Activated CD4-positive, alpha-beta T cell treated with anti-CD3 and anti-CD28 coated beads, Interleukin-2, amount 50 U/mL, for 16 hours (primary cell): ENCODE measurements at places on chromosomes 3 and 15.

DNA sequence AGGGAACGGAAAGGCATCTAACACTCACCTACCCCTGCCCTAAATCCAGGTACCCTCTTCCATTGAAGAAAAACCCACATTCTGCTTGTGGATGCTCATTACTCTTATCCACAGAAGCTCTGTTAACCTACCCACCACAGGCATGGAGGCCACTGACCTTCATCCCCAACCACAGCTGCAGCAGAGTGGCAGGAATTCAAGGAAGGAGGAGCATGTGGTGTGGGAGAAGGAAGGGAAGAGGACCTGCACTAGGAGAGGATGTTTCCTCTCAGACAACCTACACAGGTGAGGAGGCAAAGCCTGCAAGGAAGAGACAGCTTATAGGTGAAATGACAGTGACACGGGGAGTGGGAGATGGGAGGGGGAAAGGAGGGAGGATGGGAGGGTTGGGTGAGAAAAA is 192.5 kb upstream of the TSC22D2 start:
- no peak for DNase-seq

DNA sequence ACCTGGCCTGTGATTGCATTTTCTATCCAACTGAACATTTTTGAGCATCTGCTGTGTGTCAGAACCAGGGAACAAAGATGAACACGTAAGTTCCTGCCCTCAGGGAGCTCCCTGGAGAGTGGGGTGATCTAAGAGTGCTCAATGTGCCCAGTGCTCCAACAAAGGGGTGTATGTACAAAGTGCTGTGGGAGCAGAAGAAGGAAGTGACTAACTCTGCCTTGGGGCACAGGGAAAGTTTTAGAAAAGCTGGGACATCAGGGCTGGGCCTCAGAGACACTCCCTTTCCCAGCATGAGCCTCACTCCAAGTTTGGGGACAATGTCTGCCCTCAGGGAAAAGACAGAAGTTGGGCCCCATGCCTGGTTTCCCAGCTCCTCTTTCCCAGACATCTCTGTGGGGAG is 27.6 kb upstream of the BNC1 start:
- DNase-seq, result no peak

- DNase-seq, result no peak
These were observed 4.4 kb downstream of the ALPK3 start for GRCh38 chr15:84821501-84822021.

- peak; percentile 24 for DNase-seq
These were observed 21.5 kb downstream of the CFAP161 start for GRCh38 chr15:81155375-81156218.

DNA sequence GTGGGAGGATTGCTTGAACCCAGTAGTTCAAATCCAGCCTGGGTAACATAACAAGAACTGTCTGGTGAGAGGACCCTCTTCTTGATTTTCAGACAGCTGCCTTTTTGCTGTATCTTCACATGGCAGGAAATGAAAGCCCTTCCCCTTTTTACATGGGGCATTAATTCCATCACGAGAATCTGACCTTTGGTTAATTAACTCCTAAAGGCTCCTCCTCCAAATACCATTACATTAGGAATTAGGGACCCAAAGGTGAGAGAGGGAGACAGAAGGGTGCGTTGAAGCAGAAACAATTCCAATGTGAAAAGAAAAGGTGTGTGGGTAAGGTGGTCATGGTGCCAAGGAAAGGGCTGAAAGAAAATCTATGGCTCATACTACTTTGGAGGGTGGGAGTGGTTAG is 536.2 kb downstream of the MAGI1 start:
- no peak for DNase-seq

GRCh38 chr3:8254489-8254888 is 247.1 kb upstream of the LMCD1 start:
- DNase-seq, result no peak

DNA sequence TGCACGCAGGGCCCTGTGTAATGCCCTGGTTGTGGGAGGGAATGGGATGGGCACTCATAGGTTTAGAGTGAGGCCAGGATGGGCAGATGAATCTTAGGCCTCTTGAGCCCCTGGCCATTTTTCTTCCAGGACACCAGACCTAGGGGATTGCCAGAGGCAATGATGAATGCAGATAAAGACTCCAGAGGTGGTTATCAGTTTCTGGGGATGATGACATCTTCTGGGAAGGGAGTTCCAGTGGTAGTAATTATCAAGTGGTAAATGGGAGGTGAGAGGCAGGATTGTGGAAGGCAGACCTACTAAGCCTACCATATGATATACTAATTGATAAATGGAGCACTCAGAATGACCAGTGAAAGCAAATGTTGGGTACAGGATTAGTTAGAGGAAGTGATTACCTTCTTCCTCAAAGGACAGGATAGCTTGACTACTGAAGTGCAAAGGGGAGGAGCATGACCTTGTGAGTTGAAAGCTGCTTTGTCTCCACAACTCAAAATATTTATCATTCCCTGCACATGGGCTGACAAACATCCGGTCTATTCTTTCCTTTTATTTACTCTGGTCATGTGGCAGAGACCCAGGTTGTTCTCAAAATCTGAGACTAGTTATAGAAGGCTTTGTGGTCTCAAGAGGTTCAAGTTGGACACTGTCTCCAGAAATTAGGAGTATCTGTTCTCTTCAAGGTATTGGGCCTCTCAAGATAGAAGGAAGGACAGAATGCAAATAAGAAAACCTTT is 10.2 kb upstream of the MAPK6 start:
- no peak for DNase-seq

DNA sequence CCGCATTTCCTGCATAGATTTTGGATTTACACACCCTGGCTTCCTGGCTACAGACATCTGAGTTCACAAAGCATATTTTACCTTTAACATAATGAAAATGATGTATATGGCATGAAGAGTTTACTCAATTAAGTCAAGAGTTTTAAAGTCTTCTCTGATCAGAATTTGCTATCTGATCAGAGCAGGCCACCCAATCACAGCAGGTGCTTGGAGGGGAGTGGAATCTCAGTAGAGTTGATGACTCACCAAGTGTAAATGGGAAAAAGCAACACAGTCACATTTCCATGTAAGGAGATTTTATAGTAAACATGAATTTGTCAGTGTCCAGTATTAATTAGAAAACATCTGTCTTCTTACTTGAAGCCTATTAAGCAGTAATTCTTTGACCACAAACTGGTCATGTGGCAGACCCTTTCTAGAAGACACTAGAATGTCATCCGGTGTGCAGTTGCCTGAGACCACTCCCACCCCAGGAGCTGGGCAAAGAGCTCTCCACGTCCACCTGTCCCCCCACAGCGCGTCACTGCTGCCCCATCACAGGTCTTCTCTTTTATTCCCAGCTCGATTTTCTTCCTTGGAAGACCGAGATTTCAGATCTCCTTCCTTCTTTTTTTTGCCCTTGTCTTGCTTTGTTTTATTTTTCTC is 10.8 kb downstream of the MESD start:
- DNase-seq, result no peak

DNA sequence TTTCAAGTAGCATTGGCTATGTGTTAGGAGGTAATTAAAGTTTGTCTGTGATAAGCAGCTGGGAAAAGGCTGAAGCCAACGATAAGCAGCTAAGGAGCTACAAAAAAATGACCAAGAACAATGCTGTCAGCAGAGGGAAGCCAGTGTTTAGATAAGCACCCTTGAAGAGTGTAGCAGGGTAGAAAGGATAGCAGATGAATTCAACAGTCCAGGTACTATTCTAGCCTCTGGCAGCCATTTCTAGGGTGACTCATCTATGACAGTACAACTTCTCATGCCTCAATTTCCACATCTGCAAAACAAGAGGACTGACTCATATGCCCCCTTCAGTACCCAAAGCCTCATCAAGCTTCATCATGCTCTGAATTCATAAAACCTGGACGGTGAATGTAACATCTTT is 617.6 kb upstream of the UBE2E2 start:
- no peak for DNase-seq

DNA sequence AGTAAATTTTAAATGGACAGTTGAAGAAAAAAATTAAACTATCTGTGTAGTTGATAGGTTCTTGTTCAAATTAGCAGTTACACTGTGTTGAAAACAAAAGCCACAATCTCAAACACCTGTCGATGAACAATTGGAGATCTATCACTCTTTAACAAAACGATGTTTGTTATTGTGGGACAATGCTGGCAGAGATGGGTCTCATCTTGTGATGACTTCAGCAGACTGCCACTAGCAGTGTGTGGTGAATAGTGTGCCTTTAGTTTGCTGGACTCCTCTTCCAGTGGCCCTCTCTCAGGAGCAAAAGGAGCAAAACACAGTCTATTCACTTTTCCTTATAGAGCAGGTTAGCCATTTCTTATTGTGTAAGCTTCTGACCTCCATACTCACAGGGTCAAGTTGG is 14.7 kb upstream of the TRIM59 start:
- DNase-seq, result no peak

- DNase-seq, result peak; percentile 21
These were observed 51.8 kb downstream of the CYP11A1 start for GRCh38 chr15:74315626-74316025.

DNA sequence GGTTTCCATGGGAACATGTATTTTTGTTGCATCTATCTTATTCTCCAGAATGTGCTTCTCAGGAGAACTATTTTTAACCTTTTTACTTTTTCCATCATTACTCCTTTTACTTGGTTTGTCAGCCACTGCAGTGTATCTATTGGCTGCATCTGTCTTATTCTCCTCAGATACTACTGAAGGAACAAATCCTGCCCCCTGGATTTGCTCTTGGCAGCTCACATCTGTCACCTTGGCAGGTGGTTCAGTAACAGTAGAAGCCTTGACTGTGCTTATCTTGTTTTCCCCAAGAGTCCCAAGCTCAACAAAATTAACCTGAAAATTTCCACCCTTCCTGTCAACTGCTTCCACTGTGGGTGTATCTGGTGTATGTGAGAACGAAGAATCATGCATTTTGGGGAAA is 106.0 kb downstream of the MAP4 start:
- DNase-seq, result no peak

DNA sequence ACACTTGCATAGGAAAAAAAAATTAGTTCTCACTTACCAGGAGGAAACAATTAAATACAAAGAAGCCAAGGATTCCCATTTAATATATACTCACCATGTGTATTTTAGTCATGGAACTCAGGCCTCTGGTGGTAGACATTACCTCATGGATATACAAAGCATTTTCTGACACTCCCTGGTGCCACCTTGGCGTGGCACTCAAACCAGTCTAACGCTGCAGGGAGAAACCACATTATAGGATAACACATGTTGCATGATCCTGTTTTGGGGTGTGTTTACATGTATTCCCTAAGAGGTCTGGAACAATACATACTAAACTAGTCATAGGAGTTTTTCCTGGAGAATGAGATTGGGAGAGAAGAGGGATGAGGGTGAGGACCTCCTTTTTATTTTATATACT is 5.9 kb upstream of the RTF1 start:
- DNase-seq, result no peak

DNA sequence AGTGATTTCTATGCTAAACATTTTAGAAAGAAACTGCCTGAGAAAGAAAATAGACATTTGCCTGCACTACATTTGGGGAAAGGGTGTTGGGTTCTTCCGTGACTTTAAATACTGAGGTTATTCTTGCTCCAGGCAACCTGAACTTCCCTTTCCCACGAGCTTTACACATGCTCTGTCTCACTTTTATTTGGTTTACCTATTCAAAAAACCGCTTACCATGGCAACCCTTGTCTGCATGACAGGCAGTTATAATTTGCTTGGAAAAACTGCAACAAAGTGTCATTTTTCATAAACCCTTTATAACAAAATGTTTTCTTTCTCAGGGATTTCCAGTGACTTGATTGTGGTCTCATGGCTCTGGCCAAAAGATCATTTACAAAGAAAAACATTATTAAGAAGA is 416.3 kb upstream of the MEIS2 start:
- DNase-seq, result no peak

DNA sequence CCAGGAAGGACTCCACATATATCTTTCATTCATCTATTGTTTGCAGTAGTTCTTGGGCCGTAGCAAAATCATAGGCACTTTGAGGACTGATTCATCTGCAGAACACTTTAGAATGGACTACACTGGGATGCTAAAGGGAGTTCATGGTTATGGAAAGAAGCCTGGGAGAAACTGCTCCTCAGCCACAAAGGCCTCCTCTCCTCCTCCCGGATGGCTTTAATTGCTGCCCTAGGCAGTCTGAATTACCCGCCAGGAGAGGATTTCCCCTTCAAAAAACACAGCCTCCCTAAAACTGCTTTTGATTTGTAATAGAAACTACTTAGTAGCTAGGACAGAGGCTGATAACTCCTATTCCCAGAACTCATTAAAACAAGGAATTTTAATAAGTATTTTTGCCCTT is 4.6 kb downstream of the TMEM266 start:
- DNase-seq, result no peak

GRCh38 chr3:24155276-24155675 is 210.2 kb downstream of the NR1D2 start:
- DNase-seq, result no peak
